ENCODE measurements at places on chromosomes 4 and X. TPM values are rescaled to one million over a fixed set of nuclear protein-coding genes. Genes with fewer than 3 reads are reported as not detected.

The HMGN5 gene
- 15.8 TPM for total RNA-seq

The YTHDC1 gene
- total RNA-seq = 89.3 TPM

The TASL gene
- not detected for total RNA-seq

The NXT2 gene
- 4.0 TPM for total RNA-seq

The APLN gene
- 0.18 TPM for total RNA-seq

The ANOS1 gene
- 2.0 TPM for total RNA-seq

DNA sequence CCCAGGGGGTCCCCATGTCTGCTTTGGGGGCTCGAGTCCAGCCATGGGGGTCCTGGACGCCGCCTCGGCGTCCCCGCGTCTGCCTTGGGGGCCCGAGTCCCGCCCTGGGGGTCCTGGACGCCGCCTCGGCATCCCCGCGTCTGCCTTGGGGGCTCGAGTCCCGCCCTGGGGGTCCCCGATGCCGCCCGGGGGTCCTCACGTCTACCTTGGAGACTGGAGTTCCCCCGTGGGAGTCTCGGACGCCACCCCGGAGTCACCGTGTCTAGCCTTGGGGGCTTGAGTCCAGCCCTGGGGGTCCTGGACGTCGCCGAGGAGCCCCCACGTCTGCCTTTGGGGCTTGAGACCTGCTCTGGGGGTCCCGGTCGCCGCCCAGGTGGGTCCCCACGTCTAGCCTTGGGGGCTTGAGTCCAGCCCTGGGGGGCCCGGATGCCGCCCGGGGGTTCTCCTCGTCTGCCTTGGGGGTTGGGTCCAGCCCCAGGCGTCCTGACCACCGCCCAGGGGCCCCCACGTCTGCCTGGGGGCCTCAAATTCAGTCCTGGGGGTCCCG lies 1.1 kb upstream of the GTPBP6 start:
- H3K27me3 ChIP-seq = no peaks in the 10 kb centered on the region
- peak; percentile 49 for DNase-seq
- peaks cover 54% of the 10 kb centered on the region for H3K4me1 ChIP-seq
- peaks cover 18% of the 10 kb centered on the region for H3K36me3 ChIP-seq
- peak overlapping the region; percentile 90 for H3K4me3 ChIP-seq
- H3K27ac ChIP-seq = peak overlapping the region; percentile 93

GRCh38 chrX:39967348-39967747 lies 130.4 kb downstream of the BCOR start:
- DNase-seq = no peak
- no peak overlapping the region for H3K4me3 ChIP-seq
- no peaks in the 10 kb centered on the region for H3K36me3 ChIP-seq

DNA sequence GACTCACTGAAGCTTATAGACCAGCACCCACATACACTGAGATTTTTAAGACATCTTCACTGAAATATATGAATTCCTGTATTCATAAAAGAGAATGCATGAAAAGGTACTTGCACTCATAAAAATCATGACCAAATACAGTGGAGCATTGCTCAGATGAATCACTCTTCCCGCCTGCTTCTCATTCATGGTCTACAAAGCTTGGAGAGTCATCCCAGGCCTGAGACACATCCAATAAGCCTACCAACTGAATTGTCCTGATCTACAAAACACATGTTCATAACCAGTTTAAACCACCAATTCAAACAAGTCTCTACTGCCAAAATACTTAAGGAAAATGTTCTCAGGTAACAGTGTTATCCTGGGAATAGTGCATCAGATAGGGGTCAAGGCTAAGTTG lies 38.1 kb downstream of the PROM1 start:
- no peak overlapping the region for H3K27ac ChIP-seq
- no peaks in the 10 kb centered on the region for H3K4me1 ChIP-seq
- no peaks in the 10 kb centered on the region for H3K27me3 ChIP-seq
- H3K36me3 ChIP-seq = no peaks in the 10 kb centered on the region
- no peak overlapping the region for H3K4me3 ChIP-seq

GRCh38 chr4:177371461-177371860 lies 61.8 kb downstream of the NEIL3 start:
- H3K4me3 ChIP-seq = no peak overlapping the region
- H3K27me3 ChIP-seq = no peaks in the 10 kb centered on the region
- DNase-seq = no peak
- H3K4me1 ChIP-seq = no peaks in the 10 kb centered on the region

DNA sequence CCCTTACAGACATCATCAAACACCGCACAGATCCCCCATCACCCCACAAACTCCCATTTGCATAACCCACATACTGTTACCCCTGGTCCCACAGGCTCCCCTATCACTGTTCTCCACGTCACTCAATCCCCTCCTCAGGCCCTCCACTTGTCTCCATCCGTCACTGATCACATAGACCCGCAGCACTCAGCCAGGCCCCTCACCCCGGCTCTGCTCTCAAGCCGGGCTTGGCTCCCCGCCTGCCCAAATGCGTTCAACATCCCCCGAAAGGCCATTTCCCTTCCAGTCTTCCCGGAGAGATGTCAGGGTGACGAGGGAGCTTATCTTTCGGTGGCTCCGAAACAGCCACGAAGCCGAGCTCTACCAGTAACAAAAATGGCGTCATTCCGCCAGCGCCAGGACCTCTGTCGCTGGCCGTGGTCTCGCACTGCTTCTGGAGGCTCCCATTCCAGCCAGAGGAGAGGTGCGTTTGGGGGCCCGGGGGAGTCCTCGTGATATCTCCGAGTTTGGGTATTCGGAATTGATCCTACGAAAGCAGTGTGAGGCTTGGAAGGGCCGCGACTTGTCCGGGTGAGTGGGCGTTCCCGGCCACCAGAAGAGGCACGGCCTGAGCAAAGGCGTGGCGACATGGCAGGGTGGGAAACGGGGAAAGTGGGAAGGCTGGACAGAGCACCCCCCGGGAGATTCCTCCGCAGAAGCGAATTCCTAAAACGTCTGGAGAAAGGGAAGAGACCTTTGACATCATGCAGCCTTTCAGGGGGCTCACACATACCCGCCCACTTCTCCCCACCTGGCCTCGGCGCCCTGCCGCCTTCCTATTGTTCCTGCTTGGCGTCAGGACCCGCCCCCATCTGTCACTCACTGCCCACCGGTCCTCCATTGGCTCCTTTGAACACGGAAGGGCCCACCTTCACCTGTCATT lies at the start of gene ZNF630:
Gene ZNF630, minus strand, starts transcription at position 577 of the 922 bp plus-strand sequence. CDS start 4,754 bp downstream, outside the sequence.
- peak; percentile 93 for DNase-seq
- peak within 1 kb of the TSS; percentile 60 for H3K4me3 ChIP-seq
- H3K27ac ChIP-seq = peak within 1 kb of the TSS; percentile 89
- H3K4me1 ChIP-seq = no peaks in the 10 kb centered on the region
- H3K36me3 ChIP-seq = no peaks in the 10 kb centered on the region
- H3K27me3 ChIP-seq = no peaks in the 10 kb centered on the region

GRCh38 chrX:13605611-13606010 lies 36.2 kb downstream of the EGFL6 start:
- no peak overlapping the region for H3K27ac ChIP-seq
- no peaks in the 10 kb centered on the region for H3K36me3 ChIP-seq
- no peaks in the 10 kb centered on the region for H3K4me1 ChIP-seq
- no peak for DNase-seq
- no peak overlapping the region for H3K4me3 ChIP-seq
- H3K27me3 ChIP-seq = peaks cover 11% of the 10 kb centered on the region

DNA sequence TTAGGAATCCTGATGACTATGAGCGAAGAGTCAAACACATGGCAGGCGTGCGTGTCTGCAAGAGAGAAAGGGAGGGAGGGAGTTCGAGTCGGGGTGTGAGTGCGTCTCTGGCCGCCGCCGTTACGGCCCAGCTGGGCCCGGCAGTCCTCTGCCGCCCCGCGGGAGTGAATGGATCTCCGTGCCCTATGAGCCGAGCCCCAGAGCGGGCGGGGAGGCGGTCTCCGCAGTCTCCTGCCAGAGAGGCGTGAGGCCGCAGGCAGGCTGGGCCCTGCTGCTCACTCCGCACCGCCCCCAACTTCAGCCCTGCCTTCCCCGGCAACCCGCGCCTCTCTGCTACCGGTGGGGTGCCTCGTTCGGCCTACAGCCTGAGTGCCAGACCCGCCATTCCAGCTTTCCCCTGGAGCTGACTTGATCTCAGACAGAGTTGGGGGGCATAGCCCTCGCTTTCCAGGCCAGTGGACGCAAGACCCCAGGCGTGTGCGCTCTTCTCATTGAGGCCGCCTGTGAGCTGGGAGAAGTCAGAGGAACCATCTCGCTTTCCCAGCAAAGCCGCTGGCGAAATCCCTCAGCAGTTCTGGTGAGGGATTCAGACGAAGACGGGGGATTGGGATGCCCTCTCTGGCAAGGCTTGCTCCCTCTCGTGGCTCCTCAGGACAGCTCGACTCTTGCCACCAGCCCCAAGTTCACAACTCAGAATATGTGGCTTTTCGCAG lies 1.4 kb downstream of the SLC16A2 start:
- H3K36me3 ChIP-seq = no peaks in the 10 kb centered on the region
- H3K27me3 ChIP-seq = no peaks in the 10 kb centered on the region
- H3K4me1 ChIP-seq = peaks cover 15% of the 10 kb centered on the region
- peak overlapping the region; percentile 26 for H3K27ac ChIP-seq

- no peaks in the 10 kb centered on the region for H3K4me1 ChIP-seq
- H3K27me3 ChIP-seq = no peaks in the 10 kb centered on the region
- no peaks in the 10 kb centered on the region for H3K36me3 ChIP-seq
Observed at GRCh38 chr4:30783751-30784150, 63.6 kb downstream of the PCDH7 start.

DNA sequence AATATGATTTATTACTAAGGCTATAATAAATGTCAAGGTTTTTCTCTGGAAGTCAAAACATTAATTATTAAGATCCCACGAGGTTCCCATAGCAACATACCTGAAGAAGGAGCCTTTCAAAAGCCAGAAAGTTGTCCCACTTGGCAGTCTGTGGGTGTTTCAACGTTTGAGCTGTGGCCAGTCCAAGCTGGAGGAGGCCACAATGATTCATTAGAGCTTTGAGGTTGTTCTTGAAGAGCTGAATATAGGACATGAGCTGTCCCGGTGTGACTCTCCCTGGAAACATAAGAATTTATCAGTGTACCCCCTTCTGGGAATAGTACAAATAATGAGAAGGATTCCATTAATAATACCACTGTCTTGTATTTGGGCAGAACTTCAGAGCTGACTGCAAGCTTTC lies 92.1 kb downstream of the SCFD2 start:
- H3K27me3 ChIP-seq = no peaks in the 10 kb centered on the region
- H3K27ac ChIP-seq = no peak overlapping the region
- peaks cover under 1% of the 10 kb centered on the region for H3K36me3 ChIP-seq
- H3K4me3 ChIP-seq = no peak overlapping the region
- H3K4me1 ChIP-seq = no peaks in the 10 kb centered on the region

GRCh38 chrX:545452-545885 lies 85.1 kb upstream of the SHOX start:
- H3K4me3 ChIP-seq = no peak overlapping the region
- H3K27me3 ChIP-seq = no peaks in the 10 kb centered on the region

GRCh38 chr4:180028682-180029081 lies 2214.5 kb upstream of the TENM3 start:
- no peaks in the 10 kb centered on the region for H3K4me1 ChIP-seq
- H3K27me3 ChIP-seq = no peaks in the 10 kb centered on the region
- H3K4me3 ChIP-seq = no peak overlapping the region
- DNase-seq = peak; percentile 41
- no peak overlapping the region for H3K27ac ChIP-seq

GRCh38 chrX:17680732-17681413 lies 56.4 kb upstream of the SCML1 start:
- H3K36me3 ChIP-seq = no peaks in the 10 kb centered on the region
- H3K4me1 ChIP-seq = no peaks in the 10 kb centered on the region
- no peak overlapping the region for H3K4me3 ChIP-seq
- DNase-seq = no peak
- no peak overlapping the region for H3K27ac ChIP-seq

DNA sequence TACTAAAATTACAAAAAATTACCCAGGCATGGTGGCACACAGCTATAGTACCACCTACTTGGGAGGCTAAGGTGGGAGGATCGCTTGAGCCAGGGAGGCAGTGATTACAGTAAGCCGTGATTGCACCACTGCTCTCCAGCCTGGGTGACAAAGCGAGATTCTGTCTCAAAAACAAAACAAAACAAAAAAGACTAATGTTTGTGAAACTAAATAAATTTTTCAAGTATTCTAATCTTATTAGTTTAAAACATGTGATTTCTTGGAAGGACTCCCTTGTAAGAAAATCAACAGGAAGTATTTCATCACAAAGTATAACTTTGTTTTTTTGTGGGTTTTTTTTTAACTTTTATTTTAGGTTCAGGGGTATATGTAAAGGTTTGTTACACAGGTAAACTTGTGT lies 89.6 kb downstream of the EGF start:
- H3K27ac ChIP-seq = no peak overlapping the region
- no peak for DNase-seq
- no peak overlapping the region for H3K4me3 ChIP-seq
- H3K36me3 ChIP-seq = no peaks in the 10 kb centered on the region
- no peaks in the 10 kb centered on the region for H3K4me1 ChIP-seq

GRCh38 chr4:134935320-134935719 lies 733.7 kb upstream of the PABPC4L start:
- peak; percentile 31 for DNase-seq
- H3K4me1 ChIP-seq = no peaks in the 10 kb centered on the region
- no peaks in the 10 kb centered on the region for H3K27me3 ChIP-seq
- no peak overlapping the region for H3K27ac ChIP-seq

- H3K27ac ChIP-seq = no peak overlapping the region
- H3K4me1 ChIP-seq = no peaks in the 10 kb centered on the region
- no peak overlapping the region for H3K4me3 ChIP-seq
- no peaks in the 10 kb centered on the region for H3K36me3 ChIP-seq
- DNase-seq = no peak
Observed at GRCh38 chr4:86184216-86184900, 175.5 kb downstream of the MAPK10 start.

DNA sequence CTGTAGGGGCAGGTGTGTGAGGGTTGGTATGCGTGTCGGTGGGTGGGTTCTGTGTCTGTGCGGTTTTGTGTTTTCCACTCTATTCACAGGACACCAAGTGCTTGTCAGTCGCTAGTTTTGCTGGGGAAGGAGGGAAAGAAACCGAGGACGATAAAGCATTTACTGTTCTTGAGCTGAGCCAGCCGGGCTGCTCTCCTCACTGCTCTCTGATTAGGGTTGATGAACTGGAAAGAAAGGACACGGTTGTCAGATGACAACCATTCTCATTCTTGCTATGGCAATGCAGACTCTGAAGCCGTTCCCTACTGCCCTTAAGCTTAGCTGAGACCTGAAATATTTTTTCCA lies 832 bp downstream of the EGFL6 start:
- no peak overlapping the region for H3K27ac ChIP-seq
- H3K4me3 ChIP-seq = no peak overlapping the region
- peaks cover 10% of the 10 kb centered on the region for H3K4me1 ChIP-seq
- no peak for DNase-seq
- H3K27me3 ChIP-seq = peaks cover 30% of the 10 kb centered on the region
- H3K36me3 ChIP-seq = no peaks in the 10 kb centered on the region

- no peaks in the 10 kb centered on the region for H3K36me3 ChIP-seq
- H3K4me3 ChIP-seq = no peak overlapping the region
- no peak for DNase-seq
- H3K27ac ChIP-seq = no peak overlapping the region
- H3K4me1 ChIP-seq = no peaks in the 10 kb centered on the region
Observed at GRCh38 chrX:106599411-106599810, 12.4 kb upstream of the RADX start.
